ENCODE measurements at places on chromosomes 5 and 9. TPM values are rescaled to one million over a fixed set of nuclear protein-coding genes. Genes with fewer than 3 reads are reported as not detected.

DNA sequence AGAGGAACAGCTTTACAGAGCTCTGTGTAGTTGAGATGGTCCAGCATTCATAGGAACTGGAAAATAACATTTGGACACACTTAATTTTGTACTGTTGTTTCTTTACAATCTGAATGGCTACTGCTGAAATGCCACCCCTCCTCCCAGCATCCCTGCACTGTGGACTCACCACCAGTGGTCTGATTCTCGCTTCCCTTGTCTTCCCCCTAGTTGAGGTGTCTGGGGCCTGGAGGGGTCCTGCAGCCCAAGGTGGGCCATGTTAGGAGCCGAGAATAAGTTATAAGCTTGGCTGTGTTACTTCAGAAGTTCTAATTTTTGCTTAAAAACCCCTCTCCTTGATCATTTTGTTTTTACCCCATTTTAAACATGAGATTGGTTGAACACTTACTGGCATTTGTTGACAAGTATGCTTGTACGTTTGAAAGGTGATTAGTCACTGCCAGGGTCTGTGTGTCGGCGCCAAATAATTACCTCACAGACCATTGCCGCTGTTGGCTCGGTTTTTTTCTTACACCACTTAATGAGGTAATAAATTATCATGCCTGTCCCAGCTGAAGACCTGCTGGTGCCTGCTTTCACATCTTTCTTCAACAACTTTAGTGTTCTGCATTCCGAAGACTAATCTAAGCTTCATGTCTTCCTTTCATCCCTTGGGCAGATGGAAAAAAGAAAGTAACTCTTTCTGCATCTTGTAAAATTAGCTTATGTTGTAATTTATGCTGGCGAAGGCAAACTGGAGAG, 65.8 kb downstream of the MCCC2 start:
- no peak for DNase-seq

- DNase-seq = peak; percentile 36
Measured at GRCh38 chr5:169856571-169856970, 123.7 kb downstream of the INSYN2B start.

DNA sequence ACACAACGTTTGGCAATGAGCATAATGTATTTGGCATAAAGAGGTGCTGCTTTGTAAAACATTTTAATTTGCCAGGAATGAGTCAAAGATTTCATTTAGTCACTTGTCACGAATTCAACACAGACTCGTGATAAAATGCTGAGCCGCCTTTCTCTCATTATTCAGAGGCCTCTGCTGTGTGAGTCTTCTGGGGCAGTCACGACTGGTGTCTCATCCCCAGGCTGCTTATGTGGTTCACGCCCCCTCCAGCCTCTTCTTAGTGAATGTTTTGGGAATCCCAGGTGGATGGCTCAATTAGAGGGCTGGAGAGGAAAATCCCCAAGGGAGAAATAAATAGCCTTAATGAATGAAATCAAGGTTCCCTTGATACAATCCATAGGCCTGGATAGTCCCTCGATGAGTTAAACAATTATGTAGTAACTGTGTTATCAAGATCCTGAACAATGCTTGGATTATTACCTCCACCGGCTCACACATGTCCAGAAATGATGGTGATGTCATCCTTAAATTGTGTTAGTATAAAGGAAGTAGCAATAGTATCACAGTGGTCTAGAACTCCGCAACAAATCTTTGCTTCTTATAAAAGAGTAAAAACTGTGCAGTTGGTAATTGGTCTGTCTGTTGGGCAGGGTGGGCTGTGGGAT, 192.1 kb upstream of the ADAMTS16 start:
- no peak for DNase-seq

DNA sequence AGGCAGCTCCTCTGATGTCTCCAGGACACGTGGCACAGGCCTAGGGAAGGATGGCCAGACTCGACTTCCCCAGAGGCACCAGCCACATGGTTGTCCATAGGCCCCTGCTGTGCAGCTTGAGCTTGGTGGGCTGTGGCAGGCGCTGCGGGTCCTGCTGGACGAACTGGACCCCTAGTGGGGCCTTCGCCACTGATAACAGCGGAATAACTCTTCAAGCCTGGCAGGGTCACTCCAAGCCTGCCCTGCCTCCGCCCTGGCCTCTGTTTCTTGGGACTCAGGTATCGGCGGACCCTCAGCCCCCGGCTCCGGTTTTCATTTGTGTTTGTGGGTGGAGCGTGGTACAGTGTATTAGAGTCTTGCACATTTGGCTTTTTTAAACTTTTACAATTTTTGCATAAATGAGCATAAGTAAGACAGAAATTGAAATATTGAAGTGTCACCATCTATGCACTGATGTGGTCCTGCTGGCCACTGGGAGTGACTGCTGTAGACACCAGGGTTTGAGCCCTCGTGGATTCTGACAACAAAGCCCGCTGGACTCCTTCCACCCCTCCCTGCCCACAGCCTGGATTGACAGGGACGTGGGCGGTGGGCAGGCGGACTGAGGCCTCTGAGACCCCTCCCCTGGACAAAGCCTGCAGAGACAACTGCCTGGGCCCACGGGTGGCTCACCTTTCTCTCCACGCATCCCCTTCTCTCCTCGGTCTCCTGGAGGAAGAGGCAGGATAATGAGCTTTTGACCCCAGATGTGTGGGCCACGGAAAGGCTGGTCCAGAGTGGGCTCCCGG, 3.8 kb downstream of the FCN1 start:
- DNase-seq = no peak

GRCh38 chr5:100790170-100790665, 112.9 kb downstream of the ST8SIA4 start:
- DNase-seq = no peak

- no peak for DNase-seq
Measured at GRCh38 chr9:120394058-120394669, 185.8 kb downstream of the CDK5RAP2 start.

- no peak for DNase-seq
Measured at GRCh38 chr9:90801241-90801972, at the start of gene SYK. Gene SYK (plus strand): TSS chr9:90801819. CDS start chr9:90843899, 42,080 bp downstream.

GRCh38 chr5:179534431-179534830, 15.9 kb upstream of the RUFY1 start:
- DNase-seq = no peak

DNA sequence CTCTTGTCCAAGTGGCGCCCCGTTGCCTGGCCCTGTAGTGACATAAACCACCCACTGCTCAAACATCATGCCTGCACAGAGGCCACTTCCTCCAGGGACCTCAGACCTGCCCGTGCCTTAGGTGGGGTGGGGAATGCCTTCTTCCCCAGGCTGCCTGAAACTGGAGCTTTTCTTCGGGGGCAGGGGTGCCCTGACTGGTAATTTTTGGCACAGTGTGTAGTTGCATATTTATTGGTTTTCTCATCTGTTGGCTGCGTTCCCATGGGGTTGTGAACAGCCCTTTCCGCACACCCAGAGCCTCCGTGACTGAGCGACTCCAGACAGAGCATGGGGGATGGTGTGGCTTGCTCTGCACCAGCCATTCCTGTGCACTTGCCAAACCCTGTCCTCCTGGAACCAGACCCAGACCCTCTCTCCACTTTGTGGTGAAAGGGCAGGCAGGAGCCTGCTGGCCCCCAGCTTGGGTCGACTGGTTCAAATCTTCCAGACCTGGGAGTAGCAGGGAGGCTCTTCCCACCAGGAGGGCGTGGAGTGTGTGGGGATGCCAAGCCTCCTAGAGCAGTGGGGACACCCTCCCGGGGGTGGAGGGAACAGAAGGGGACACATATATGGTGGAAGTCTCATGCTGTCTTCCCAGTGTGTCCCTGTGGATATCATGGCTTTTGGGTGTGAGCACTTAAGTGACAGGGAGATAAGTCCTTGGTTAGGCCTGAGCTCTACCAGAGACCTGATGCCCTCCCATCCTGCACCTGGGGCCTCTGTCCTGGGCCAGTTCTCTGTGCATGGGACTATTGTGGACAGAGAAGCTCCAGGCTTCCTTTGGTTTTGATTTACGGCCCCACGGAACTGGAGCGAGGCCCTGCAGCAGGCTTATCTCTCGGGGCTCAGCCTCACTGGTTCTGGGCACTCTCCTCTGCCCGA, 39.6 kb downstream of the WNK2 start:
- DNase-seq = peak; percentile 0

DNA sequence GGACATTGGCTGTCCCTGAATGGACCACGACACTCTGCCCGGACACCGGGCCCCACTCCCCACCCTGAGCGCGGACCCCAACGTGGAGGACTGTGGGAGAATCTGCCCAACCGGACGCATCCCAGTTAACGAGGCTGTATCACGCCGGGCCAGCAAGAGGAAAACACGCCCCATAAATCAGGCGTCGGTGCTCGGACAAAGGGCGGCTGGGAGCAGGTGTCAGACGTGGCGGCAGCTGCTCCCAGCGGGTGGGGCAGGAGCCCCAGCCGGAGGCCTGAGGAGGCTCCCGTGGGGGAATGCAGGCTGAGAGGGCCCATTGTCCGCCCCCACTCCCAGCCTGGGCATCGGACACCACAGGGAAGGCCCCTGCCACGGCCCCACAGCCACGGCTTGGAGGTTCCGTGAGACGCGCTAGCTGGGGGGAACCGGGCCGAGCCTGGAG, 19.2 kb downstream of the NOTCH1 start:
- DNase-seq = no peak

DNA sequence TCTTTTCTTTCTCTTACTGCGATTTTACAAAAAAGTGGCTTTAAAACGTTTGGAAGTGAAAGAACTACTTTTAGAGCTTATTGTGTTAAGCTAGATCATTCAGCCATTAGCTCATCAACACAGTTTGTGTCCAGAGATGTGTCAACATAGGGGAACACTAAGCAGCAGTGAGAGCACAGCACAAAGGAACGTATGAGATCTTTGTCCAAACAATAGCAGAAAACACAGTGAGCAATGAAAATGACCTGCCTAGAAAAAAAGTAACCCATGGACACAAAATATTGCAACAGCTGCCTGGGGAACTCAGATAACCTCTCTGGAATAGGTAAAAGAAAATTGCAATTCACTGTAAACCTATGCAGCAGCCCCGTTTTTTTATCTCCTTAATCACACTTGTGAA, 372.5 kb downstream of the ARHGEF28 start:
- DNase-seq = no peak

- no peak for DNase-seq
Measured at GRCh38 chr9:78397454-78397853, 100.5 kb downstream of the PSAT1 start.

GRCh38 chr9:71768388-71769174, at the start of gene CEMIP2:
Gene CEMIP2 (minus strand): TSS chr9:71768513. CDS start chr9:71750373, 18,140 bp downstream.
- no peak for DNase-seq

DNA sequence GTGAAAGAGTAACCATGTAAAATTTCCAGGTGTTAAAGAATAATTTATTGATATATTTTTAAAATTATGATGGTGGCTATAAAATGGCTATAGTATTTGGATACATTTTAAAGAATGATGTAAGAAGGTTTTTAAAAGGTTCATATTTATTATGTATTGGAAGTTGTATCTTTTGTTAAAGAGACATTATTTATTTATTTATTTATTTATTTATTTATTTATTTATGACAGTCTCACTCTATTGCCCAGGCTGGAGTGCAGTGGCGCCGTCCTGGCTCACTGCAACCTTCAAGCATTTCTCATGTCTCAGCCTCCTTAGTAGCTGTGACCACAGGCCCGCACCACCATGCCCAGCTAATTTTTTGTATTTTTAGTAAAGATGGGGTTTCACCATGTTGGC, 89.5 kb upstream of the LHFPL2 start:
- DNase-seq = no peak

The ZFR gene
- 72.7 TPM for total RNA-seq

The PCDHGA4 gene
- total RNA-seq = 0.69 TPM

The ZNF300 gene
- total RNA-seq = 0.05 TPM

The CYFIP2 gene
- 0.80 TPM for total RNA-seq

The SLC36A2 gene
- total RNA-seq = not detected

The PCDHGB5 gene
- 0.87 TPM for total RNA-seq

The BAAT gene
- 0.08 TPM for total RNA-seq

The CDHR2 gene
- 0.72 TPM for total RNA-seq

The ITGA2 gene
- 41.8 TPM for total RNA-seq

All from Panc1 (cell line).